ENCODE measurements at places on chromosomes 5 and 9.

DNA sequence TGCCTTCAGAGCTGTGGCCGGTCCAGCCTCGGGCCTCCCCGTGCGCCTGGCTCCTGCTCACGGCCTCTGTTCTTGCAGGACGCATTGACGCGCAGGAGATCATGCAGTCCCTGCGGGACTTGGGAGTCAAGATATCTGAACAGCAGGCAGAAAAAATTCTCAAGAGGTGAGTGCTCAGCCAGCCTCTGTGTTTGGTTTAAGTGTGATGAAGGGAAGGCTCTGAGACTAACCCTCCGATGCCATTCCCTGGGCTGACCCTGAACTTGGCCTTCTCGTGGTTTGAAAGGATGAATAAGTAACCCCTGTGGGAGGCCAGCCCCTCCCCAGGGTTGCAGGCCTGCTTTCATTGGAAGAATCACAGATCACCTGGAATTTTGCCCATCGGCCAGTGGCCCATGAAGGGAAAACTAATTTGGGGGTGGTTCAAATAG lies 26.3 kb downstream of the PTGES2 start:
- H3K36me3 ChIP-seq: peaks cover 13% of the 10 kb centered on the region
- no peaks in the 10 kb centered on the region for H3K27me3 ChIP-seq
- peaks cover 21% of the 10 kb centered on the region for H3K4me1 ChIP-seq
- peak overlapping the region; percentile 51 for H3K27ac ChIP-seq

DNA sequence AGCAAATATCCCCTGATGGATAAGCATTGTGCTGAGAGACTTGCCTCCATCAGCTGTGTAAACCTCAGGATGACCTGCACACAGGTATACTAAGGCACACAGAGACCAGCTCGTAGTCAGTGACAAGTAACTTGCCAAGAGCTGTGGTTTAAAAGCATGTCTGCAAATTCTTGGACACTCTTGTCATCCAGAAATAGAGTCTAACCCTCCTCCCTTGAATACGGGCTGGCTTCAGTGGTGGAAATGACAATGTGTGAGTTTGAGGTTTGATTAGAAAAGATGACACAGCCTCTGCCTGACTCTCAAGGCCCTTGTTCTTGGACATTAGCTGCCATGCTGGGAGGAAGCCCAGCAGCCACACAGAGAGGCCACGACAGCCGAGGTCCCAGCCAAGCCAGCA lies 114.4 kb downstream of the GADD45G start:
- no peaks in the 10 kb centered on the region for H3K27me3 ChIP-seq
- peaks cover 33% of the 10 kb centered on the region for H3K4me1 ChIP-seq
- H3K27ac ChIP-seq: no peak overlapping the region
- no peaks in the 10 kb centered on the region for H3K36me3 ChIP-seq
- no peak for DNase-seq

DNA sequence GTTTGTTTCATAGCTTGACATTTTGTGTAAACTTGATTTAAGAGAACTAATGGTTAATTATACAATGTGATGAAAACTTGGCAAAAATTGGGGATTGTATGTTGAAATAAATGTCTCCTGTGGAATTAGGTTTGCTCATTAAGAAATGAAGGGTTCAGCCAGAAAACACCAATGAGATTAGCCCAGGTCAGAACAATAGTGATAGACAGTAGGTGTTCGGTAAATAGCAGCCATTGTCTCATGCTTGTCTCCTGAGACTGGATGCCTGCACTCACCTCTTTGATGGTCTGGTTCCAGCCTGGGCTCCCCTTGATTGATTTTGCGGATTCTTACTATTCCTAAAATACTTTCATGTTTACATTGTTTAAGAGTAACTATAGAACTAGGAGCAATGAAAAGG lies 135.5 kb downstream of the FBN2 start:
- DNase-seq: no peak
- H3K27ac ChIP-seq: no peak overlapping the region
- no peaks in the 10 kb centered on the region for H3K36me3 ChIP-seq
- no peaks in the 10 kb centered on the region for H3K27me3 ChIP-seq
- no peak overlapping the region for H3K4me3 ChIP-seq

DNA sequence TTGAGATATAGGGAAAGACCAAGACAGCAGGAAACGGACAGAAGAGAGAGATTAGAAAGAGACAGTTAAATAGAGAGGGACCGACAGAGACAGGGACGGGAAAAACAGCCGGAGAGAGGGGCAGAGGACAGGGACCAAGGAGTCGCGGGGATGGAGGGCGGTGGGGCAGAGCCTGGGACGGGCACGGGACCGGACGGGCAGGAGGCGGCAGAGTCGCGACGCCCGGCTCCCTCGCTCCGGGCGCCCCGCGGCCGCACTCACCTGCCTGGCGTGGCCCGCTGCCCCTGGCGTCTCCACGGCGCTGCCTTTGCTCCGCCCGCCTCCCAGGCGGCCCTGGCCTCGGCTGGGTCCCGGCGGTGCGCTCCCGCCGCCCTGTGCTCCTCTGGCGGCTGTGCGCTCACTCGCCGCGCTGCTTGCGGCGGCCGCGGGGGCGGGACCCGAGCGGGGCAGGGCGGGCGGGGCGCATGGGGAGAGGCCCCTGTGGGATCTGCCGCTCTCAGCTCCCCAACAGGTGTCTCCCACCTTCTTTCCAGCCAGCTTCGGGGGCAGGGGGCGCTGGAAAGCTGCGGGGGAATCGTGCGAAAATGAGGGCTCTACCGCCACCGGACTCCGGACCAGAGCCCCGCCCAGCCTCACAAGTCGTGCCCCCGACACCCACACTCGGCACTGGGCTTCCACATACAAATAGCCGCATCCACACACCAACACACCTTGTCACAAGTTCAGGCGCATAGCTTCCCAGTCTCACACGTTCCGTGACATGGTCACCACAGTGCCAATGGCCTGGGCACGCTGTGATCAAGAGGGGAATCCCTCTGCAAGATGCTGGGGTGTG lies at the start of gene ARID3C:
Gene ARID3C (minus strand): TSS at position 411 of the 835 bp plus-strand sequence. CDS start 1,052 bp downstream, outside the sequence.
- H3K27ac ChIP-seq: no peak within 1 kb of the TSS
- no peaks in the 10 kb centered on the region for H3K36me3 ChIP-seq

GRCh38 chr5:10572451-10572850 lies 8.6 kb downstream of the ANKRD33B start:
- peaks cover 18% of the 10 kb centered on the region for H3K4me1 ChIP-seq
- H3K4me3 ChIP-seq: no peak overlapping the region
- no peak for DNase-seq
- H3K27ac ChIP-seq: no peak overlapping the region

GRCh38 chr9:114389612-114390368 lies 2.0 kb upstream of the AKNA start:
- peak overlapping the region; percentile 95 for H3K4me3 ChIP-seq
- no peak for DNase-seq
- peaks cover 72% of the 10 kb centered on the region for H3K4me1 ChIP-seq
- peak overlapping the region; percentile 99 for H3K27ac ChIP-seq
- no peaks in the 10 kb centered on the region for H3K27me3 ChIP-seq

GRCh38 chr5:164563370-164563769 lies 1058.0 kb downstream of the MAT2B start:
- H3K4me1 ChIP-seq: no peaks in the 10 kb centered on the region
- H3K4me3 ChIP-seq: no peak overlapping the region
- no peak for DNase-seq
- H3K27ac ChIP-seq: no peak overlapping the region

GRCh38 chr5:178940569-178941360 lies at the start of gene ZNF454:
Gene ZNF454 (plus strand): TSS chr5:178941198. CDS start chr5:178942792, 1,594 bp downstream.
- H3K27ac ChIP-seq: peak within 1 kb of the TSS; percentile 37
- no peak within 1 kb of the TSS for H3K4me3 ChIP-seq
- H3K4me1 ChIP-seq: no peaks in the 10 kb centered on the region
- no peak for DNase-seq
- peaks cover 34% of the 10 kb centered on the region for H3K36me3 ChIP-seq

DNA sequence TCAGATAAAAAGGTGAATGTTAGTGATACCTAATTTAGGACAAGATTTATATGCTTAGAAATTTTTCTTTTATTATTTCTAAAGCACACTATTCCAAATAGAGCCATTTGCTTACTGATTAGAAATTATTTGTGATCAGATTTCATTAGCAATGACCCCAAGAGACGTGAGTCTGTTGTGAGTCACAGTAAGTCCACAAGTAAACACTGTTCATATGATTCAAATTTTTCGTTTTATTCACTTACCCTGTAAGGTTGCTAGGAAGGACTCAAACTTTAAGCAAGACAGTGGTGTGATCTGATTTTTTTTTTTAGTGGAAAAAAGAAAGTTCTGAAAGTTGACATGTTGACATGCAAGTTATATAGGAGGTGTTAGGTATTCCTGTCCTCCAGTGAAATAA lies 1.2 kb downstream of the CARD6 start:
- peaks cover 7% of the 10 kb centered on the region for H3K4me1 ChIP-seq
- H3K27ac ChIP-seq: no peak overlapping the region

GRCh38 chr9:37983381-37984067 lies 79.6 kb upstream of the SLC25A51 start:
- no peaks in the 10 kb centered on the region for H3K4me1 ChIP-seq
- H3K36me3 ChIP-seq: no peaks in the 10 kb centered on the region
- H3K27me3 ChIP-seq: no peaks in the 10 kb centered on the region
- DNase-seq: peak; percentile 60

GRCh38 chr5:78064941-78065472 lies 229.5 kb downstream of the AP3B1 start:
- no peaks in the 10 kb centered on the region for H3K4me1 ChIP-seq
- H3K36me3 ChIP-seq: peaks cover 39% of the 10 kb centered on the region
- no peaks in the 10 kb centered on the region for H3K27me3 ChIP-seq
- no peak overlapping the region for H3K27ac ChIP-seq
- no peak for DNase-seq
- H3K4me3 ChIP-seq: no peak overlapping the region

GRCh38 chr9:91716239-91716638 lies 233.8 kb downstream of the ROR2 start:
- H3K36me3 ChIP-seq: no peaks in the 10 kb centered on the region
- no peak overlapping the region for H3K4me3 ChIP-seq
- H3K4me1 ChIP-seq: peaks cover 9% of the 10 kb centered on the region

DNA sequence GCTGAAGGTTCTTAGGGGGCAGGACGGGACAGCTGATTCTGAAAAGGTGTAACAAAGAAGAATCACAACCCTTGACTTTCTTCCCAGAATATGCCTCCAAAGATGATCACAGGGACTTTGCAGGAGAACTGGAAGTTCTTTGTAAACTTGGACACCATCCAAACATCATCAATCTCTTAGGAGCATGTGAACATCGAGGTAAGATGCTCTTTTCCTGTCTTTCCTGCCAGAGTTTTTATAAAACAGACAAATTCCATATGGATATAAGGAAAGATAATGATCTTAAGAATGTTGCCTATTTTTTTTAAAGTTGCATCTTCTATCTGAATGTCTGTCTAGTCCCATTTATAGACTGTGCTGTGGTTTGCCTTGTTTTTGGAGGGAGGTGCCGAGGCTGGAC lies 87.9 kb downstream of the EQTN start:
- H3K4me3 ChIP-seq: no peak overlapping the region
- no peak for DNase-seq
- H3K27me3 ChIP-seq: no peaks in the 10 kb centered on the region
- H3K27ac ChIP-seq: no peak overlapping the region

- H3K36me3 ChIP-seq: no peaks in the 10 kb centered on the region
- no peaks in the 10 kb centered on the region for H3K27me3 ChIP-seq
- no peak for DNase-seq
- no peak overlapping the region for H3K27ac ChIP-seq
- H3K4me3 ChIP-seq: no peak overlapping the region
These were observed 126.1 kb upstream of the HAPLN1 start for GRCh38 chr5:83846624-83847350.

GRCh38 chr9:108607607-108608006 lies 248.2 kb downstream of the ACTL7B start:
- no peak overlapping the region for H3K4me3 ChIP-seq
- no peaks in the 10 kb centered on the region for H3K4me1 ChIP-seq
- peaks cover 2% of the 10 kb centered on the region for H3K27me3 ChIP-seq
- no peaks in the 10 kb centered on the region for H3K36me3 ChIP-seq

DNA sequence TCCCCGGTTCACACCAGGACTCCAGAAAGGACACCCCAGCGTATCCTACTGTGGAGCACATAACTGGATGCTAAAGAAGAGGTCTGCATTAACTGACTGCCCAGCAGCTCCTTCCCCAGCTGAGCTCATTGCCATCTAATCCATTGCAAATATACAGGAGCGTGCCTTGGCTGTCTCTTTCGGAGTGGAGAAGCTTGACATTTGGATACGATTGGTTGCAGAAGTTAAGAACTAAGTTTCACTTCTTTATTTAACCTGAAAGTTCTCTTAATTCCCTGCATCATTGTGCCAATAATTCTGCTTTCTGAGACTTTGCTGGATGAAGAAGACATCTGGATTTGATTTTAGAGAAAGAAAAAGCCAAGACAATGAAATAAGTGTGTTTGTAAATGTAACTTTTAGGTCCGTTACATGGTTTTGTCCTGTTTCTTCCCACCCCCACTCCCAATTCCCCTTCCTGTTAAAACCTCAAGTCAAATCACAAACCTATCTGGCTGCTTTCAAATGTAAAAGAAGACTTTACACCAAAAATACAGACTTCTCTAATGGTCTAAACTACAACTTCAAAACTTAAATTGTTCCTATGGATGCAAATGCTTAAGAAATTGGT lies 33.9 kb downstream of the TAS2R1 start:
- DNase-seq: no peak
- H3K4me1 ChIP-seq: no peaks in the 10 kb centered on the region
- no peak overlapping the region for H3K27ac ChIP-seq
- peaks cover 5% of the 10 kb centered on the region for H3K27me3 ChIP-seq

DNA sequence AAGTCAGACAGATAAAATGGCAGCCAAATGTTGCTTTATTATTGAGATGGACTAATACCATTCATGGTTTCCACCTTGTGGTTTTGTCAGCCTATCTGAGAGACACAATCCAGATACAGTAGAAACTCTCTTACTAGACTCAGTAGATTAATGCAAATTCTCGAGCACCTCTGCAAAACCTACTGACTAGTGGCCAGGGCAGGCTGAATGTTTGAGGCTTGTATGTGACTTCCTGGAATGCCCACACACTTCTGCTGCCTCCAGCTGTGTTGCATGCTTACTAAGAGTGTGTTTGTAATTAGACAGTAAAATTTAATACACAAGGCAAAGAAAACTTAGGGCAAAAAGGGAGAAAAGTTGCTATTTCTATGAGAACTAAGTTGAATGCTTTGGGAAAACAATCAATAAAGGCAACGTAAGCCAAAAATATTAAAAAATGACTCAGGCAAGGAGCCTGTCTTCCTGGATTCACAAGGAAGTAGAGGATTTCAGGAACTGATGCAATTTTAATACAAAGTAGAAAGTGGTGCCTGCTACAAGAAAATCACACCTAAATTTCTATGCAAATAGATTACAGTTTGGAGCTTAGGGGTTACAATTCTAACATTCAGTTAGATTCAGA lies 30.2 kb upstream of the CCNG1 start:
- H3K4me1 ChIP-seq: peaks cover 3% of the 10 kb centered on the region
- H3K27ac ChIP-seq: no peak overlapping the region
- H3K4me3 ChIP-seq: no peak overlapping the region
- no peak for DNase-seq
- no peaks in the 10 kb centered on the region for H3K36me3 ChIP-seq

DNA sequence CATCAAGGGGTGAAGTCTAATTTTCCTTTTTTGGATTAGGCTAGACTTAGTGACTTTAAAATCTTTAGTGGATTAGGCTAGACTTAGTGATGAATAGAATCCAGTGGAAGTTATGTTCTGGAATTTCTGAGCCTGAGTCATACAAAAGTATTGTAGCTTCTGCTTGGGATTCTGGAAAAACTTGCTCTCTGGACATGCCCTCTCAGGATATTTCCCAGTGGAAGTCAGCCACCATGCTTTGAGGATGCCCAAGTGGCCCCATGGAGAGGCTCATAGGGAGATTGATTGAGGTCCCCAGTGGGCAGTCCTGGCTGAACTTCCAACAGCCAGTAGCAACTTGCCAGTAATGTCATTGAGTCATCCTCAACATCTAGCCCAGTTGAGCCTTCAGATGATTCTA lies 112.4 kb upstream of the PRLR start:
- H3K4me3 ChIP-seq: no peak overlapping the region
- peaks cover 4% of the 10 kb centered on the region for H3K36me3 ChIP-seq
- no peaks in the 10 kb centered on the region for H3K4me1 ChIP-seq
- no peak overlapping the region for H3K27ac ChIP-seq
- H3K27me3 ChIP-seq: peaks cover 11% of the 10 kb centered on the region

Data from naive thymus-derived CD8-positive, alpha-beta T cell (primary cell).